ENCODE measurements at places on chromosomes 2 and 18. TPM values are rescaled to one million over a fixed set of nuclear protein-coding genes. Genes with fewer than 3 reads are reported as not detected.

- no peak for DNase-seq
Observed at GRCh38 chr2:43715300-43716098, 39.3 kb upstream of the C1GALT1C1L start.

GRCh38 chr2:214865400-214865799 is 55.9 kb upstream of the BARD1 start:
- DNase-seq: no peak

GRCh38 chr2:48075631-48076030 is 169.3 kb upstream of the FBXO11 start:
- DNase-seq: no peak

- no peak for DNase-seq
Observed at GRCh38 chr18:75211002-75211621, 515 bp downstream of the TSHZ1 start.

DNA sequence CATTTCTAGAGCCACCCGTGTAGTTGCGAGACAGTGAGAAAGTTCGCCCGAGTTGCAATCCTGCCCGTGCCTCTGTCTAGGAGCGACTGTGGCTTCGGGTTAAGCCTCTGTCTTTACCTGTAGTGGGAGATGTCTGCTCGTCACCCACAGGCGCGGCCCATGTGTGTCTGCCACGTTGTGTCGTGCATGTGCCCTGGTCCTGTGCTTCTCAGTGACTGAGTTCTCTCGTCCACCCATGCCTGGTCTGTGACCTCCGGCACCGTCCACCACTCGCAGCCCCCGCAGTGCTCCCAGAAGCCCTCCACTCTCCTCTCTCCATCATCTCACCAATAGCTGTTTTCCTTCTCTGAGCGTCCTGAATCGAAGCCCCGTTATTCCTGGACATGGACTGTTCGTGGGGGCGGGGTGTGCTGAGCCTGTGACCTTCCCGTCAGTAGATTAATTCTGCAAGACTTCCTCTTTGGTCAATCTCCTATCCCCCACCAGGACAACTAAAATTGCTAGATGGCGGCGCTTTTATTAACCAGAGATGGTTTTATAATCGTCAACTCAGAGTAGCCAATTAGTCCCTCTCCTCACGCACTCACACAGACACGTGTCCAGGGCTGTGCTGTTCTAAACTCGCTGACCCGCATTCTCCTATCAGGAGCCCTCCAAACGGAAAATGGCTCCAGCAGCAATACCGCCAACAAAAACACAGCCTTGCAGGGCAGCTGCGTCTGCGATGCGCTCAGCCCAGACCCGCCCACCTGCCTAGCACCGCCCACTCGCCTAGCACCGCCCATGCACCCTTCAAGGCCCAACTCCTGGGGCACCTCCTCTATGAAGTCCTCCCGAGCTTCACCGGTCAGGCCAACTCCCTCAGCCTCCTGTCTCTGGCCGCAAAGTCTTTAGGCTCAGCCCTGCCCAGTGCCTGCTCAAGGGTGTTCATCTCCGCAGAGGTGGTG is 119.4 kb downstream of the TWIST2 start:
- no peak for DNase-seq

DNA sequence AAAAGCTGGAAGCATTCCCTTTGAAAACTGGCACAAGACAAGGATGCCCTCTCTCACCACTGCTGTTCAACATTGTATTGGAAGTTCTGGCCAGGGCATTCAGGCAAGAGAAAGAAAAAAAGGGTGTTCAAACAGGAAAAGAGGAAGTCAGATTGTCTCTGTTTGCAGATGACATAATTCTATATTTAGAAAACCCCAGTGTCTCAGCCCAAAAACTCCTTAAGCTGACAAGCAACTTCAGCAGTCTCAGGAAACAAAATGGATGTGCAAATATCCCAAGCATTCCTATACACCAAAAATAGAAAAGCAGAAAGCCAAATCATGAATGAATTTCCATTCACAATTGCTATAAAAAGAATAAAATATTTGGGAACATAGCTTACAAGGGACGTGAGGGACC is 11.1 kb downstream of the SLC8A1 start:
- DNase-seq: no peak

GRCh38 chr2:135052997-135053474 is 944 bp downstream of the RAB3GAP1 start:
- DNase-seq: peak; percentile 8

GRCh38 chr2:27162151-27163121 is 13.6 kb downstream of the TCF23 start:
- no peak for DNase-seq

GRCh38 chr18:9823805-9824473 is 61.8 kb upstream of the TXNDC2 start:
- DNase-seq: no peak

- no peak for DNase-seq
Observed at GRCh38 chr18:40866013-40866645, 1088.9 kb upstream of the PIK3C3 start.

DNA sequence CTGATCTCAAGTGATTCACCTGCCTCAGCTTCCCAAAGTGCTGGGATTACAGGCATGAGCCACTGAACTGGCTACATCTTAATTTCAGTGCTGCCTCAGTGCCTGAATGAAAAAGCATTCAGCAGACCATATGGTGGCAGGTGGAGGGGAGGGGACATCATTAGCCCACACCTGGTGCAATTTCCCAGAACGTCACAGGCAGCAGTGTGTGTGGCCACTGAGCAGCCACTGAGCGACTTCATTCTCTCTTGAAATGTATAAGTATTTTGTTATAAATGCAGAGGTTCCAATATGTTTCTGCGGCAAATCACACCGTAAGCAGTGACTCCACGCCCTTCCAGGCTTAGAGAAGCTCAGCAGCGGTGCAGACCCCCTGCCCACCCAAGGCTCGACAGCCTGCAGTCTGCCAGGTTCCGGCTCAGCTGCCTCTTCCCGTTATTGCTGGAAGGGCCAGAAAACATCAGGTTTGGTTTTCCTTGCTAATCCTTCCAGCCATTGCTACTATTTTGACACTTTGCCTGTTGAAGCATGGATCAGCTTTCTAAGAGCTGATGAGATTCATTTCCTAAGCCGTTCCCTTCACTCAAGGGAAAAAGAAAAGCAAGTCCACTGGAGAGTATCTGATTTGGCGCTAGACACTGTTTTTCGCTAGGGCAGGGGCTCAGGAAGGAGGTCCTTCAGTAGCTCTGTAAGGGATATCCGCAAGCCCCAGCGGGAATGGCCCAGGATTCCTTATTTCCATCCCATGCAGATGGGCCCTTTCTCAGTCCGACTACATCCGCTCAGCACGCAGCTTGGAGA is 250.7 kb downstream of the VAPA start:
- no peak for DNase-seq

GRCh38 chr18:28063271-28063761 is 113.6 kb downstream of the CDH2 start:
- DNase-seq: no peak

DNA sequence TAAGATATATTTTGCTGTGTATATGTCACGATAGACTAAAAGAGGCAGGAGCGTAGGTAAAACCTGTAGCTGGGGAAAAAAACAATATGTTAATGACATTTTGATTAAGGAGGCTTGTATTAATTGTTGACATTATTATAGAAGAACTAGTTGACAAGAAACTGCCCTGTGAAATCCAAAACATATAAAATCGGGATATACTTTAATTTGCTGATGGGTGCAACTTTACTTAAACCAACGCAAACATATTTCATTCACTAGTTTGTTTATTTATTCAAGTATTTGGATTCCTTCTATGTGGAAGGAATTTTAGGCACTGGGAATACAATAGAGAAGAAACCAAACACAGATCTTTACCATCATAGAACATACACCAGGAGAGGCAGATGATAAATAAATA is 8.0 kb downstream of the WDR7 start:
- DNase-seq: no peak

- DNase-seq: no peak
Observed at GRCh38 chr2:4635289-4635688, 931.9 kb downstream of the DCDC2C start.

DNA sequence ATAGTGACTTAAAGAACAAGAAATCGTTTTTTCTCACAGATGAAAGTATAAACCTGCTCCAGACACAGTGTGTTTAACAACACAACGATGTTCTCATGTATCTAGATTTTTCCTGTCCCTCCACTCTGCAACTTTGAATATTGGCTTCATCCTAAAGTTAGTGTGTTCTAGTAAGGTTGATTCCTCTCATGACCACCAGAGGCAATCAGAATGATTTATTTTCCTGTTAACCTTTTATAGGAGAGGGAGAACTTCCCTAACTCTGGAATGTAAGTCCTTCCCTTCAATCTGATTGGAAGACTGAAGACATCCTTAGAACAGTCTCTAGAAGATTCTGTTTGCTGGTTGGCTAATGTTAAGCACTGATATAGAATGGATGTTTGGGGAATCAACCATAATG is 41.0 kb upstream of the TAF4B start:
- DNase-seq: no peak

GRCh38 chr2:205682971-205683501 is 735 bp downstream of the NRP2 start:
- no peak for DNase-seq

DNA sequence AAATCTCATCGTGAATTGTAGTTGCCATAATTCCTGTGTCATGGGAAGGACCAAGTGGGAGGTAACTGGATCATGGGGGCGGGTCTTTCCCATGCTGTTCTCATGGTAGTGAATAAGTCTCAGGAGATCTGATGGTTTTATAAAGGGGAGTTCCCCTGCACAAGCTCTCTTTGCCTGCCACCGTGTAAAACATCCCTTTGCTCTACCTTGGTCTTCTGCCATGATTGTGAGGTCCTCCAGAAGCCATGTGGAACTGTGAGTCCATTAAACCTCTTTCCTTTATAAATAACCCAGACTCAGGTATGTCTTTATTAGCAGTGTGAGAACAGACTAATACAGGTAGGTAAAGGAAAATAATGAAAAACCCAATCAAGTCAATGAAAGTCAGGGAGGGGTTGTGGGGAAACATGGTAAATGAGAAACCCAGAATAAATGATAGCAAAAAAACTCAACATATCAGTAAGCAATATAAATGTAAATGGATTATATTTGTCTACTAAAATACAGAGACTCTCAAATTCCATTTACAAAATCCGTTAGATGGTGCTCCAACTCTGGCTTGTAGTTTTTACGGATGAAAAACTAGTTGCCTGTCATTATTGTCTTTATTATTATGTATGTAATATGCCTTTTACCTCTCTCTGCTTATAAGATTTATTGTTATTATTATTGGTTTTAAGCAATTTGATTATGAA is 98.9 kb upstream of the NDUFV2 start:
- no peak for DNase-seq

DNA sequence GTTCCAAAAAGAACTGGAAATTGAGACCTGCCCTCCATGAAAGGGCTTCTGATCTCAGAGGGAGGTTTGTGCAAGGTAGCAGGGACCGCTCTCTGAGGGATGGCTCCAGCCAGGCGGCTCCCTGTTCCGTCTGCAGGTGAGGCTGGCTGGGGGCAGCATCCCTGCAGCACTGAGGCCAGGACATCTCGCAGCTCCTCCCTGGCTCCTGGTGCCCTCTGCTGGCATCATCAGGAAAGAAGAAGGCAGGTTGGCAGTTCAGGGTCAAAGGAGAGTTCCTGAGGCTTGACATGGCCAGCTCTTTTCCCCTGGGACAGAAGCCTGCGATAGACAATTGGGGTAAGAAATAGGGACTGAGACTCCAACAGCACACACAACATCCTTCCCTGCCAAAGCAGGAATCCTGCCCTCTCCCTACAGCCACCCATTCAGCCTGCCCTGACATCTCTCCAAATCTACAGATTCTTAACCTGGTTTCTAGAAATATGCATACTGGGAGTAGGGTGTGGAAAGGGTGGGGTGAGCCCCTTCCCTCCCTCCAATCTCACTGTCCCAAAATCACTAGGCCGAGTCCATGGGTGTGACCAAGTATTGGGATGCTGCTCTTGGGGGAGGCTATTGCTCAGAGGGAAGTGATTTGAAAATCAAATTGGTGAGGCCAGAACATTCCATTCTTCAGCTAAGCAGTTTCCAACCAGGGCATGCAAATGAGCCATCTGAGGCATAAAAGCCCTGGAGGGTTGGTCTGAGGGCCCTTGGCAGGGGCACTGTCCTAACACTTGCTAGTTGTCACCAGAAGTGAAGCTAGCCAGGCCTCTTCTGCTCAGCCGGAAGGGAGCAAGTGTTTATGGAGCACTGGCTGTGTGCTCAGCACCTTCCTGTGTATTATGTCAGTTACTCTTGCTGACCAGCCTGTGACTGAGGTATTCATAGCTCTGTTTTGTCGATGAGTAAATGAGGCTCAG is 185.4 kb downstream of the TFCP2L1 start:
- DNase-seq: no peak

GRCh38 chr2:7639476-7639875 is 722.3 kb downstream of the RNF144A start:
- DNase-seq: no peak

- peak; percentile 75 for DNase-seq
Observed at GRCh38 chr2:234463626-234464290, 33.1 kb downstream of the ARL4C start.

DNA sequence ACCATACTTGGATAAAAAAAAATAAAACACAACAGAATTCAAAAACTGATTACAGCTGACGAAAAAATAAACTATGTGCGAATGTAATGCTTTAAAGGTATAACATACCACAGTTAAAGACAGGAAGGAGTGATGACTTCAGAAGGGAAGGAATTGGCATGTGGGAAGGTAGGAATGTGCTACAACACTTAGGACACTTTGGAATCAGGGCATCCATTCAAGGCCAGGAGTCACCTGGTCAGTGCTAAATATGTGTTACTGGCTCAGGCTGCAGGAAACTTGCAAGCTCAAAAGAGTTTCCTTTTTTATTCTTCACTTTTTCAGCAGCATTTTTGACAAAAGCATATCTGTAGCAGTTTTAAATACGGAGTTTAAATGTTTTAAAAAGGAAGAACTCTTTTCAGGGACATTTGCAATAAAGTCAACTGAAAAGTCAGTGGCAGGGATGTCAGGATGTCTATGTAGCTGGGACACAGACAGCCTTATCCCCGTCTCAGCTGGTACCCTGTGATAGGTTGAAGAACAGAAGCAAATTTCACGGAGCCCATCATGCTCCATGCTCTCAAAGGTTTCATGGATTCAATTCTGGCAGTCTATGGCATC is 138.0 kb upstream of the KLHL14 start:
- no peak for DNase-seq

Gene POTEJ
- total RNA-seq: not detected

Gene CDK15
- not detected for total RNA-seq

Gene COLEC11
- not detected for total RNA-seq

Gene KRTCAP3
- 21.0 TPM for total RNA-seq

Gene SLC8A1
- total RNA-seq: 0.13 TPM

Gene TRABD2A
- 106 TPM for total RNA-seq

Gene RIF1
- total RNA-seq: 46.9 TPM

Gene GKN2
- total RNA-seq: not detected

Gene POTEE
- 0.13 TPM for total RNA-seq

Gene VWC2L
- not detected for total RNA-seq

Gene FER1L5
- total RNA-seq: not detected

Measured in T-cell (primary cell).